ENCODE measurements at places on chromosomes 5 and 9. TPM values are rescaled to one million over a fixed set of nuclear protein-coding genes. Genes with fewer than 3 reads are reported as not detected.

PCDHGB1 gene
- total RNA-seq: 10.9 TPM

UAP1L1 gene
- total RNA-seq: 10.0 TPM

ZNF462 gene
- total RNA-seq: 14.2 TPM

DNA sequence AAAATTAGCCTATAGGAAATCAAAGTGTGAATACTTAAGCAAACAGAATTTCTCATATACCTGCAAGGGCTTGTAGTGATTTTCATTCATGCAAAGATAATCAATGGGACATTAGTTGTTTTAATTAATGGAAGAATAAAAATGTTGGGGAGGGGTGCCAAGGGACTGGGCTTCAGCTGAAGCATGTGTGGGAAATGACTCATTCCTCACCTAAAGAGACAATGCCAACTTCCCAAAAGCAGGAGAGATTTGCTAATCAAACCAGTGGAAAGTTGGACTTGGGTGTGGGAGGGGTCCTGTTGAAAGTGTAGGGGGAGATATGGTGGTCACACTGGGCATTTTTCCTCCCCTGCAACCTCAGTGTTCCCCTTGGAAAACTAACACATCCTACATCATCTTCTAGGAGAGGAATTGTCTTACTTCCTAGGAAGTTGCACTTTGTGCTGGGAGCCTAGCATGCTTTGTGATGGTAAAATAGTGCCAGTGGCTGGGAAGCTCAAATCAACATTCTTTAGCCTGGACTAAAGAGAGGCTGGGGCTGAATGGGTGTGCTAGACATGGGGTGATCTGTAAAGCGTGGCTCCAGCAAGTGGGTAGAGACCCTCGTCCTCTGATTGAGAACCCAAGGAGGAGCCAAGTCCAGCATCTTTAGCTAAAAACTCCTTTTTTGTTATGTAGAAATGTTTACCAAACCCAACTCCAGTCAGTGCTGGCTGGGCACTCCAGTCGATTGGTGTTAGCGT is 6.4 kb upstream of the LHX2 start:
- no peak for DNase-seq

GTF3C5 gene
- total RNA-seq: 48.3 TPM

- no peak for DNase-seq
Observed at GRCh38 chr5:148729182-148729581, 74.9 kb upstream of the HTR4 start.

MORN5 gene
- total RNA-seq: not detected

PCAT7 gene
- 0.36 TPM for total RNA-seq

GRCh38 chr9:98100456-98100855 is 18.6 kb downstream of the TRIM14 start:
- DNase-seq: no peak

- DNase-seq: no peak
Observed at GRCh38 chr5:180311216-180311615, 19.3 kb upstream of the MAPK9 start.

DNA sequence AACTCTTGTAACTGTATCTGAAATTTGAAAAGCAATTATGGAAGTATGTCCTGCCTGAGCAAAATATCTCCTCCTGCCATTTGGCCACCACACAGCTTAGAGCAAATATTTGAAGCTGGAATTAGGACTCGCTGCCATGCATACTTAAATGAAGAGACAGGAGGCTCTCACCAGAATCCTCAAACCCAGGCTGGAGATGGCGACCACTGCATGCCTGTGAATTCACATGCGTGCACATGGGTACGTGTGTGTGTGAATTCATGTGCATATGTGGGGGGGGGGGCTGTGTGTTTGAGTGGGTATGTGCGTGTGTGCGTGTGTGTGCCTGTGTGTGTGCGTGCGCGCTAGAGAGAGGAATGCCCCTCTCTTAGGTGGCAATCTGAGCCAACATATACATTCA is 84.1 kb upstream of the IRX1 start:
- no peak for DNase-seq

DNA sequence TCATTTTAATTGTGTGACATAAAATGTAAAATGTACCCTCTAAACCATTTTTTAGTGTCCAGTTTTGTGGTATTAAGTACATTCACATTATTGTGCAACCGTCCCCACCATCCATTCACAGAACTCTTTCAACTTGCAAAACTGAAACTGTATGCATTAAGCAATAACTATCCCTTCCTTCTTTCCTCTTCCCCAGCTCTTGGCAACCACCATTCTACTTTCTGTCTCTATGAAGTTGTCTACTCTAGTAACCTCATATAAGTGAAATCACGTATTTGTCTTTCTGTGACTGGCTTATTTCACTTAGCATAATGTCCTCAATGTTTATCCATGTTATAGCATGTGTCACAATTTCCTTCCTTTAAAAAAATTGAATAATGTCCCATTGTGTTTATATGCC is 142.4 kb downstream of the C9orf152 start:
- DNase-seq: peak; percentile 53

PKD2L2 gene
- total RNA-seq: not detected

TSSK1B gene
- total RNA-seq: not detected

DNA sequence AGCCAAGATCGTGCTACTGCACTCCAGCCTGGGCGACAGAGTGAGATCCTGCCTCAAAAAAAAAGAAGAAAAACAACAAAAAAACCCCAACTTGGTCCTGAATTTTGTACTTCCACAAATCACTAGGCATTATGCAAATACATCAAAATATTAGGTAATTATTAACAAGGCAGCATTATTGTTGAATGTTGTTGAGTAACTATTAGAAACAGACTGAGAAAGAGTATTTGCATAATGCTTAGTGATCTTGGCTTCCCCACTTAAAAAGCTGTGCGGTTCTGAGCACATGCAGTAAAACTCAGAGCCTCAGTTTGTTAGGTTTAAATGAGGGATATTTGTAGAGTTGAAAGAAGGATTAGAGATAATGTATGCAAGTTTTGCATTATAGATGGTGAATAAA is 64.2 kb downstream of the SCAMP1 start:
- no peak for DNase-seq

DNA sequence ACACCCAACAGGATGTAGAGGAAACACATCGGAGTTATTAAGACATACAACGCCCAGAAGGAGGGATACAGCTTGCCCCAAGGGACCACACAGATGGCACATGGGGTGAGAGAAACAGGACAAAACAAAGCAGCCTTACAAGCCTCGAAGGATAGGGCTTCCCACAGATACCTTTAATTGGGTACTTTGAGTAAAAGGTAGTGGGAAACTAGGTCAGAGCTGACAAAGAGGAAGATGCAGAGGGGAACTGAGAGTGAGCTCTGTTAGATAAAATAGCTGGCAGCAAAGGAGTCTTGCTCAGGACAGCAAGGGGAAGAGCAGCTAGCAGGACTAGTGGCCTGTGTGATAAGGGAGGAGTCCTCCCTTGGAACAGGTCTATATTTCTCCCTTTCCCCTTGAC is 48.2 kb downstream of the OTP start:
- no peak for DNase-seq

DNA sequence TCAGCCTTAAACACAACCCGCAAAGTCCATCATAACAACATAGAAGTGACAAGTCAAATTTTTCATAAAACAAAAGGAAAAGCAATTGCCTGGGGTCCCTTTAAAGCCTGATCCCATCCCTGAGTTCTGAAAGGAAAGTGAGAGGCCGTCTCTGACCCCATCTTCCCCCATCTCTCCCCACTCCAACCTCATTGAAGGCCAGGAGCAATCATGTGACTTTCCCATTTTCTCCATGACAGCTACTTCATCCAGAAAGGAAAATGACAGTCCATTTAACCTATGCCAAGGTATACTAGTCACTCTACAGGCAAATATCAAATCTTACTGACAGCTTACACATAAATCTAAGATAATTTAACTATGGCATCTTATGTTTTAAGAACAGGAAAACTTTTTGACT is 15.5 kb downstream of the ACTL7A start:
- no peak for DNase-seq

DNA sequence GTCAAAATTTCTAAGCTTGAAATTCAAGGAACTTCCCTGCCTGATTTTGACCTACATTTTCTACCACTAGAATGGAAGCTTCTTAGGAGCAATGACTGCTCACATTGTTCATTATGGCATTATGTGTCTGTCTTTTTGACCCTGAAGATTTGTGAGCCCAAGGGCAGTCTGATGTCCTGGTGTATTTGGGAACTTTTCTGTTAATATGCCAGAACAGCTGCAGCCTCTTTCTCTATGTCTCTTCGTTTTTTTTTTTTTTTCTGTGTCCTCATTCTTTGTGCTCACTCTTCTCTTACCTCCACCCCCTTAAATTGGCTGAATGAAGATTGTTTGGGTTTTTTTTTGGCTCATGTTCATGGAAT is 34.8 kb upstream of the TMC1 start:
- no peak for DNase-seq

GRCh38 chr9:97638666-97639065 is 5.0 kb downstream of the NCBP1 start:
- peak; percentile 6 for DNase-seq

- DNase-seq: peak; percentile 29
Observed at GRCh38 chr5:125914471-125914870, 508.7 kb upstream of the GRAMD2B start.

GRCh38 chr5:59744531-59744992 is 149.0 kb downstream of the PDE4D start:
- peak; percentile 56 for DNase-seq

- no peak for DNase-seq
Observed at GRCh38 chr5:160486573-160486972, 64.9 kb downstream of the PTTG1 start.

PHF24 gene
- not detected for total RNA-seq

- DNase-seq: peak; percentile 77
Observed at GRCh38 chr9:124852829-124853531, at the start of gene WDR38. WDR38 (plus strand) TSS chr9:124853460; CDS start chr9:124853532, 72 bp downstream.

GLRA1 gene
- total RNA-seq: not detected

ADAMTS16 gene
- total RNA-seq: 3.4 TPM

GRCh38 chr5:139384591-139385051 is 1.5 kb upstream of the SLC23A1 start:
- no peak for DNase-seq

- DNase-seq: no peak
Observed at GRCh38 chr5:135642488-135642870, 63.7 kb upstream of the CXCL14 start.

SLC22A4 gene
- total RNA-seq: 6.7 TPM

GRCh38 chr9:116541402-116541801 is 145.7 kb upstream of the TRIM32 start:
- no peak for DNase-seq

GRCh38 chr5:113048931-113049330 is 72.3 kb downstream of the DCP2 start:
- DNase-seq: no peak

- no peak for DNase-seq
Observed at GRCh38 chr9:99003308-99003707, 59.6 kb downstream of the COL15A1 start.

- no peak for DNase-seq
Observed at GRCh38 chr9:92760070-92760469, 4.6 kb downstream of the BICD2 start.

DNA sequence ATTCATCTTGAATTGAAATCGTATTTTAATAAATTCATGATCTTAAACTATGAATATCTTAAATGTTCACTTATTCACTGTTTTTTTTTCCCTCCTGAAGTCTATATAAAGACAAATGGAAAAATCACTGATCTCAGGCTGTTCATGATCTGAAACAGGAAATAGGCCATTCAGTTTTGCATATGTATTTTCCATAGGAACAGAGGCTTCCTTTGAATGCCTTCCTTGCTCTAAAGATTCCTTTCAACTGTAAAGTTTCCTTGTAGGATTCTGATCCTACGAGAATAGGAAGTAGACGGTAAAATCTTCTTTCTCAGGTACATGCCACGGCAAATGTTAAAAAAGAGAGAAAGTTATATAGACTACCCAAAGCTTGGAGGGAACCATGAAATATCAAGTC is 194.4 kb upstream of the PPP1R2B start:
- DNase-seq: peak; percentile 1

DNA sequence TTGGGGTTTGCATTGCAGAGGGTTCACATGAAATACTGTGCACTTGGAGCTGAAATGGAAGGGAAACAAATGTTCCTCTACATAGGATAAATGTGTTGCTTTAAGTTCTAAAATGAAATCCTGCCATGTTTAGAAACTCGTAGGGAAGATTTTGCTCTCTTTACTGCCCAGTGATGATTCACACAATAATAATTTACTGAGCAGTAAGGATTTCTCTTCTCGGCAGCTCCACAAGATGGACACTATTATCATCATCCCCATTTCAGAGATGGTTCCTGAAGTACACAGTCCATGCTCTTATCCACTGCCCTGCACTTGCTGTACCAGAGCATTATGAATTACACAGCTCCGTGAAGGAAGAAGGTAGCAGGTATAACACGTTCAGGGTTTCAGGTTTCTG is 4.1 kb downstream of the HACD4 start:
- DNase-seq: peak; percentile 3

DND1 gene
- total RNA-seq: 0.12 TPM

ZDHHC11 gene
- 0.12 TPM for total RNA-seq

DNA sequence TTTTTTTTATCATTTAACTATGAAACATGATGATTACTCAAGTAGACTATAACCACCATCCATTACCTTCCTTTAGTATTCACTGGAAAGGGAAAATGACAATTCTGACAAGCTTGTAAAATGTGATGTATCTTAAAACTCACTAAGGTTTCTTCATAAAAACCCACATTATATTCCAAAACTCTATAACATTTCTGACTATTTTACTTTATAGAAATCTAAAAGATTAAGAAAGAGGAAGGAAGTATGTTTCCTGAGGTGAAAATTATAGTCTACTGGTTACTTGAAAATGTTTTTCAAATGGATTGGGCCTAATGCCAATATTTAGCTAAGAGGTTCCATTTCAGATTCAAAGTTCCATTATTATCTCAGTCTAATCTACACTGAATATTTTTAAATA is 1982.2 kb upstream of the C9orf72 start:
- DNase-seq: no peak

MZB1 gene
- total RNA-seq: not detected

DNA sequence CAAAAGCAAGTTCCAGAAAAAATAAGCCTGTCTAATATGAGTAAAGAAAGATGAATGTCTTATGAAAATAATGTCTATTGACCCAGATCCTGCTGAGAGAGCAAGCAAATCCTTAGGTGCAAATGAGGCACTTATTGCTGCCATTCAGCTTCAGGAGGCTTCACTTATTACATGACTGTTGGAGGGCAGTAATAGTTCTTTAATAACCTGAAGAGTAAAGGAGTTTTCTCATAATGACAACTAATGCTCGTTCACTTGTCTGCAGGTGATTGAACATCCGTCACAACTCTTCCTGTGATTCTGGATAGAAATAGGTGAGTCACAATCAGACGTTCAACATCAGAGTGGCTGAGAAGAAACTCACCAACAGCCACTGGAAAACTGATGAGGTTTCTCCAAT is 58.3 kb downstream of the SPOCK1 start:
- DNase-seq: no peak

CAMK2A gene
- total RNA-seq: 1.1 TPM

GRCh38 chr5:180688330-180689070 is 39.1 kb upstream of the FLT4 start:
- DNase-seq: no peak

- no peak for DNase-seq
Observed at GRCh38 chr9:136202454-136203407, 2.2 kb downstream of the LHX3 start.
